ENCODE measurements at places on chromosomes 4 and X. TPM values are rescaled to one million over a fixed set of nuclear protein-coding genes. Genes with fewer than 3 reads are reported as not detected.

Gene DIPK2B
- not detected for total RNA-seq

Gene TMPRSS11D
- total RNA-seq: not detected

Gene HS3ST1
- total RNA-seq: 2.0 TPM

Gene YIPF7
- not detected for total RNA-seq

Gene MORC4
- total RNA-seq: 5.6 TPM

GRCh38 chr4:148550788-148551187, 108.6 kb upstream of the NR3C2 start:
- DNase-seq: no peak

DNA sequence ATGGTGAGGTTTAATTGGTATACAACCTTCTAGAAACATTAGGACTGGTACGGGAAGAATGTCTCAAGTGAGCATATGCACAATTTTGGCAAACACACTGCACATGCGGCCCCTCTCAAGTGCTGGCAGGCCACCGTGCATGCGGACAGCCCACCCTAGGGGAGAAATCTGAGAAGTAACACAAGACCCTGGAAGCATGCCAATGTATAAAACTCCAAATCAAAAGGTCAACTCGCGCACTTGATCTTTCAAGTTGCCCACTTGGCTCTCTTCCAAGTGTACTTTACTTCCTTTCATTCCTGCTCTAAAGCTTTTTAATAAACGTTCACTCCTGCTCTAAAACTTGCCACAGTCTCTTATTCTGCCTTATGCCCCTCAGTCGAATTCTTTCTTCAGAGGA, 488.3 kb downstream of the CFAP47 start:
- DNase-seq: no peak

DNA sequence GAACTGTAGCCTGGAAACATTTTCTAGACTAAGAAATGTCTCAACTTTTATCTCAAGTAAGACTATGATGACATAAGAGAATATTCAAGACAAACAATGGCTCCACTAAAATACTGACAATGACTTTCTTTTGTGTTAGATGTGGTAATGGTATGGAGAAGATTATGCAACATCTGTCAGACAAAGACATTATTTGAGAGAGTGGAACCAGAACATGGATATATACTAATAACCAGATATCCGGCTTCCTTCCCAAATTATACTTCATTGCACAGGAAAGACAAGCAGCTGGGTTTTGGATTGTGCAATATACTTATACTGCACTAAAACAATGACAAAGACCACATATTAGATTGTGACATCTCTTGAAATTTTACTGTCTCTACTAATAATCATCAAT, 290.8 kb upstream of the GIMD1 start:
- DNase-seq: no peak

GRCh38 chr4:27148211-27148895, 287.7 kb downstream of the STIM2 start:
- DNase-seq: no peak

DNA sequence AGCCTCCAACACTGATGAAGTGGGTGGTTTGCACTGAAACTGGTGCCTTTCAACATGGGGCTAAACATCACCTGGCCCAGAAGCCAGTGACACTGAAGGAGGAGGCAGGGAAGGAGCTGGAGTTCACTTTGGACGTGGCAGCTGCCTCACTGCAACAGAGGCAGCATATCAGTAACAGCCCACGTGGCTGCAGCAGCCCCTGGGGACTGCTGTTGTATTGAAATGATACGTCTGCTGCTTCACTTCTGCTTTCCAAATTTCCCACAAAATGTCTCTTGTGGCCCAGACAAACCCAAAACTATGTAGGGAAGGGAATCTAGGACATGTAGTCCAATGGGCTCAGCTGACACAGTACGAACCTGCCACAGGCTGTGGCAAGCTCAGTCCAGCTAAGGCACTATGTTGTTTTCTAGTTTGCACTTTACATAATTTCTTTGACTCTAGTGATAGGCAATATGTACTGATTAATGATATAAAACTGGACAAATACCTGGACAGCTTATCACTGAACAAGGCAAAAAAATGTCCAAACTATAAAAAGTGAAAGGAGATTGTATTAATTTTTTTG, 84.7 kb upstream of the RAPGEF2 start:
- no peak for DNase-seq

DNA sequence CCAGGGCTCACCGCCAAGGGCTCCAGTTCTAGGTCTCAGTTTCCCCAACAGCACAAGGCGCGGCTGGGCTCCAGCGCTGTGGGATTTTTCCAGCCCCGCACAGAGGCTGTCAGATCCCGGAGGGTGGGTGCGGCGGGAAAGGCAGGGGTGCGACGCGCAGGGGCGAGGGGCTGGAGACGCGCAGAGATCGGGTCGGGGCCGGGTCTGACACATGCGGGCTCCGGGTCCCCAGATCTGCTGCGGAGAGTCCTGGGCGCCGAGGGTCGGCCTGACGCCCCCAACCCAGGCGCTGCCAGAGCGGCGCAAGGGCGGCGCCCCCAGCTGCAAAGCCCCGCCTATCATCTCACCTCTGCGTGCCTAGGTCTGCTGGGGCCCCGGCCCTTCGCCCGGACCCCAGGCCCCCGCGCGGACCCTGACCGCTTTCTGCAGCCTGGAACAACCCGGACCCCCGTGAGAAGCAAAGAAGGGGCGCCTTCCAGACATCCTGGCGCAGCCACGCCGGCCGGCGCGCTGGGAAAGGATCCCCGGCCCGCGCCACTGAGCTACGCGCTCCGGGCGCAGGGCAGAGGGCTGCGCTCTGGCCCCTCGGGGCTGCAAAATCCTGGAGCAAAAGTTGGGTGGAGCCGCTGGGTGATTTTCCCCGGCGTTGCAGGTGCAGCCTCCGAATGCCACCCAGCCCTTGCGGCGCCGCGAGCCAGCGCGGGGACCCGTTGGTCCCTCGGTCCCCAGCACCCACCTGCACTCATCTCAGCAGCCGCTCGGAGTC, 486 bp downstream of the ABLIM2 start:
- no peak for DNase-seq

DNA sequence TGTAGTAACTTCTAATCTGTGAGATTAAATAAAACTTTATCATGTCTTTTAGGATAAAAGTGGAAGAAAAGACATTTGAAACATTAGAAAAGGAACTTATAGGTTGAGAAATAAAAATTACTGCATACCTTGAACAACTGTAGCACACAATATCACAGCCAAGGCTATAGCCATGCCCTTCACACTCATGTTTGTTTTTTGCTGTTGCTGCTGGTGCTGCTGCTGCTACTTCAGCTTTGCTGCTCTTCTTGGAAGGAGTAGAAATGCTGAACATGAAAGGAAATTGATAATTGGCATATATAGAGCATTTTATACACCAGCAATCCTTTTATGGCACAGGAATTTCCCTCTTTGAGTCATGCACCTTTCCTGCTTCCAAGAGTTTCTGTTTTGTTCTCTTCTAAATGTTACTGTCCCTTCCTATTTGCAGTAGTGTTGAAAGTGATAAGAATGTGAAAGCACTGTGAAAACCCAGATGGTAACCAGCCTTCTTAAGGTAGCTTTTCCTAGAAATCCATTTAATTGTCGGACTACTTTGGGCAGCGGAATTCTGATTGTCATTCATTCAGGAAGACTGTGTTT, at the start of gene CXCL11:
TSS of gene CXCL11 (minus strand) at position 272 of the 582 bp plus-strand sequence. CDS start at position 189, 83 bp downstream.
- DNase-seq: no peak

- no peak for DNase-seq
Measured at GRCh38 chr4:6509587-6509986, 37.2 kb upstream of the PPP2R2C start.

GRCh38 chr4:130632731-130633604, 1537.0 kb downstream of the C4orf33 start:
- DNase-seq: no peak

DNA sequence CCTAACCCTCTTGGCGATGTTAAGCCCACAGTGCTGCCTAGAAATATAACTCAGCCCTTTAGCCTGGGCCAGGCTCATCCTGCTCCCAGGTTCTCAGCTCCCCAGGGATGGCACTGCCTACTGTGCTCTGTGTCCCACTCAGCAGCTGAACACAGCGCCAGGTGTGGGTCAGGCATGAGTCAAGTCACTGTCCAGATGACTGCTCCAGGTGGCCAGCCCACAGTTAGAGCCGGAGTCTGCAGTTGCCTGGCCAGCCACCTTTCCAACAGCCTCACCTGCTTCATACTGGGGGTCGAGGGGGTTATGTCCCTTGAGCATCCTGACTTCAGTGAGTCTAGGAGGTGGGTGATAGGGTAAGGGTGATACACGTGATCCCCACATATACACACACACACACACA, 48.4 kb downstream of the TBC1D14 start:
- DNase-seq: no peak

GRCh38 chr4:151025759-151026158, 10.7 kb upstream of the LRBA start:
- no peak for DNase-seq

- DNase-seq: no peak
Measured at GRCh38 chrX:86806786-86807185, 658.5 kb downstream of the DACH2 start.

GRCh38 chr4:168129046-168129772, 36.9 kb downstream of the ANXA10 start:
- no peak for DNase-seq

Measured in activated T-helper 2 cell treated with anti-CD3 and anti-CD28 coated beads, Interferon-gamma antibody, Interleukin-2, Interleukin-4, amounts not matched to agents 10 μg/mL and 5 μg/mL and 100 μg/mL, durations not matched to agents 14 hours and 24 hours and 36 hours (primary cell).